CD4-positive, alpha-beta memory T cell (primary cell): ENCODE measurements at places on chromosomes 12 and 14.

DNA sequence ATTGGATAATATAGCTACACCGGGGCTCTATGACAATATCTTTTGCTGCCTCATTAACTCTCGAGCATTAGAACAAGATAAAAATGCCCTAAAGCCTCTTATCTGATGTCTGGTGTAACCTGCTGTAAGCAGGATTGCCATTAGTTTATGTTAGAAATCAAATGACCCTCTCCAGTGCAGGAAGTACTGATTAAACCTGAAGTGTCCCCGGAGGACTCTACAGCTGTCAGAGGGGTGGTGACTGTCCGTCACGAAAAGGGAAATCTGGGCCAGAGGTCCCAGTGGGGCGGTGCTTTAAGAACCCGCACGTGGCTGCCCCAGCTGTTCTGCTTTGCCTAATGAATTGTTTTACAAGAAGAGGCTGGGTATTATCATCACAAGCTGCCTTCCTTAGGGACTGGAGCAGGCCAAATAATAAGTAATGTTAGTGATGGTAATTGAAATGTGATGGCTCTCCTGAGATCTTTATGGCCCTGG is 55.7 kb downstream of the LIN52 start:
- DNase-seq, result no peak

- no peak for DNase-seq
These were observed 65.2 kb downstream of the RFX4 start for GRCh38 chr12:106647793-106648514.

GRCh38 chr12:32080435-32080834 is 26.2 kb upstream of the BICD1 start:
- no peak for DNase-seq

DNA sequence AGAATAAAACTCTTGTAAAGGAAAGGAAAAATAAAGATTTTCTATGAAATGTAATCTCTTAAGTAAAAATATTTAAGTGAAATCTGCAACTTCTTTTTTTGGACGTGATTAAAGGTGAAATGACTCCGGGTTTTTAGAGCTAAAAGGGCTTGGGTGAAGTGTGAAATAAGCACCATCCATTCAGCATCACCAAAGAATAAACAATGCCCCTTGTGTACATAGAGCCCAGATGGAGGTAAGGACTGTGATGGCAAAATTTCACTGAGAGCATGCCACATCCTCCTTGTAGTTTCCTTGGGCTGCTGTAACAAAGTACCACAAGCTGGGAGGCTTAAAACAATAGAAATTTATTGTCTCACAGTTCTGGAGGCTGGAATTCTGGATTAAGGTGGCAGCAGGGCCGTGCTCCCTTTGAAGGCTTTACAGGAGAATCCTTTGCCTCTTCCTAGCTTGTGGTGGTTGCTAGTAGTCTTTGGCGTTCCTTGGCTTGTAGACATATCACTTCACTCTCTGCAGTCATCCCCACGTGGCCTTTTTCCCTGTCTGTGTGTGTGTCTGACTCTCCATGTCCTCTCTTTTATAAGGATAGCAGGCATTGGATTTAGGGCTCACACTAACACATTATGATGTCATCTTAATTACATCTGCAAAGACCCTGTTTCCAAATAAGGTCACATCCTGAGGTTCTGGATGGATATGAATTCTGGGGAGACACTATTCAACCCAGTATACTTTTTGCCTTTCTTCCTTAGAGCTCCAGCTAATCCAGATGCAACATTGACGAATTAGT is 24.2 kb downstream of the ZNF664 start:
- no peak for DNase-seq

DNA sequence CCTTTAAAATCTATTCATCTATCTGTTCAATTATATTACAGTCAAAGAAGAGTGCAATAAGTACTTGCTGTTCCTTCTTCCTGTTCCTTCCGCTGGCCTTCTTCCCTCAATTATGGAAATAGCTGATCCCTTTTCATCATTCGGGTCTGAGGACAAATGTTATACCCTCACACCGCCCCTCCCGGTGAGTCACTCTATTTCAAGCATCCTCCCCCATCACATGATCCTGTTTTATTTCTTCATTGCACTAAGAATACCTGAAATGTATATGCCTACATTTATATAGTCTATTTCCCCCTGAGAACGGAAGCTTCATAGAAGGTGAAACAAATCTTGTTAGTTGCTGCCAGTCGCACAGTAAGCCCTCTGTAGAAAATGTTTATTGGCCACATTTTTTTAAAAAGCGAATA is 2.5 kb downstream of the SLC38A1 start:
- DNase-seq, result no peak

- no peak for DNase-seq
These were observed 133.5 kb upstream of the DAAM1 start for GRCh38 chr14:59055006-59055405.

DNA sequence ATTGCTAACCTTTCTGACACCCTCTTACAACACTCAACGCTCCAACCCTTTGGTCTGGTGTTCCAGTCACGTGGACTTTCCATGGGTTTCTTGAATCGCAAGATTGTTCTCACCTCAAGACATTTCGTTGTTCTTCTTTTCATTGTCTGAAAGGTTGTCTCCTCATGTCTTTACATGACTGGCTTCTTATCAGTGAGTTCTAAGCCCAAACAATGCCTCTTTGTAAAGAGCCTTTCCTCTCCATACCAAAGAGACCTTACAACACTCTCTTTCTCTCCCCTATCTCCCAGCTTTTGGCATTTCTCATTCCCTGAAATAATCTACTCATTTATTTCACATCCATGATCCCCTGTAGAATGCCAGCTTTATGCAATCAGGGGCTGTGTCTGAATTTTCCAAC is 1144.8 kb downstream of the AACS start:
- no peak for DNase-seq

- no peak for DNase-seq
These were observed 469.8 kb upstream of the FLRT2 start for GRCh38 chr14:85060121-85060520.

DNA sequence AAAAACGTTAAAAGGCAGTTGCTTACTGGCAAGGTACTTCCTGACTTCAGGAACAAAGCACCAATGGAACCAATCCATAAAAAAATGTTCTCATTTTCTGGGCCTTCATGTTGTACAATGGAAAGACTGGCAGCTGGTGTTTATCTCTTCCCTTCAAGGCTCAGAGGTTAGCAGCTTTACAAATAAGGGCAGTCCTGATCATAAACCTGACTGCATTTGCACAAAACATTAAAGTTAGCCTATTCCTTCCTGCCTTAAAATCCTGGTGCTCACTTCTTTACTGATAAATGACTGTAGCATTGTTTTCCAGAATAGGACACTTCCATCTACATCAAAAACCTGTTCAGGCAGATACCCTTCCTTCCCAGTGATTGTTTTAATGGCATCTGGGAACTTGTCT is 19.2 kb downstream of the IL26 start:
- DNase-seq, result no peak

DNA sequence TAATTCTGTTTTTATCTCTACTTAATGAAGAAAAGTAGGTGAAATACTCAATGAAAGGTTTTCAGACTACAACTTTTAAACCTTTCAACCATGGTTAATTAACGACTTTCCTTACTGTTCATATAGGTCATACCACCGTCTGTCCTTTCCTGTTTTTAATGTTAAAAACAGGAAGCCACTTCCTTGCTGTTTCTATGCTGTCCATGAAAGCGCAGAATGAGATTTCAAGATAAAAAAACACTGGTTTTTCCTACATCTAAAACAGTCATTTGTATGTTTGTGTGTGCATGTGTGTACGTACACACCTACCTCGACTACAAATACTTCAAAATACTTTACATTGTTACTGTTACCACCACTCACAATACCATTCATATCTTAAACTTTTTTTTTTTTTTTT is 27.3 kb downstream of the SPTLC2 start:
- no peak for DNase-seq

GRCh38 chr12:72133497-72134055 is 138.6 kb upstream of the TRHDE start:
- DNase-seq, result no peak

DNA sequence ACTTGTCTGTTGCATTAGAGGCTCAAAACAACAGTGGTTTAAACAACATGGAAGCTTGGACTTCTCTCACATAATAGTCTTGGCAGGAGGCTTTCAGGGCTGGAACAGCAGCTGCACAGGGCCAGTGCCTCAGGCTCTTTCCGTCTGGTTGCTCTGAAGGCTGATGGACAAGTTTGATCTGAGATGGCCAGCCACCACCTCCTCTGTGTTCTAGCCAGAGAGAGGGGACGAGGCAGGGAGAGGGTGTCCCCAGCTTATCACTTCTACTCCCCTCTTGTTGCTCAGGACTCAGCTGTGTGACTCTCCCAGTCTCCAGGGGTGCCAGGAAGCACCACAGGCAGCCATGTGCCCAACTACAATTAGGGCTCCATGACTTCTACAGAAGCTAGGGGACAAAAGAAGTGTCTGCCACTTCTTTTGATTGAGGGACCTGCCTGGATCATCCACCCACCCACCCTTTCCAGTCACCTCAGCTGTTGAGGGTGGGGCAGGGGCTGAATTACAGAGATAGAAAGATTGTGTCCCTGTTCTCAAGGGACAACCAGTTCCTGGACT is 46.6 kb downstream of the SMIM41 start:
- no peak for DNase-seq

GRCh38 chr14:104983231-104983721 is 2.3 kb upstream of the CLBA1 start:
- no peak for DNase-seq

GRCh38 chr14:76773188-76773885 is 12.1 kb downstream of the VASH1 start:
- DNase-seq, result no peak

GRCh38 chr14:77474479-77475177 is 16.7 kb downstream of the AHSA1 start:
- no peak for DNase-seq

- no peak for DNase-seq
These were observed 122.8 kb upstream of the NUDT4 start for GRCh38 chr12:93254911-93255310.

- no peak for DNase-seq
These were observed 92.8 kb upstream of the OSBPL8 start for GRCh38 chr12:76652402-76652801.
